SHP77 treated with DMSO at 0.1 percent for 48 hours (cell line): ENCODE measurements at places on chromosomes 4 and X.

DNA sequence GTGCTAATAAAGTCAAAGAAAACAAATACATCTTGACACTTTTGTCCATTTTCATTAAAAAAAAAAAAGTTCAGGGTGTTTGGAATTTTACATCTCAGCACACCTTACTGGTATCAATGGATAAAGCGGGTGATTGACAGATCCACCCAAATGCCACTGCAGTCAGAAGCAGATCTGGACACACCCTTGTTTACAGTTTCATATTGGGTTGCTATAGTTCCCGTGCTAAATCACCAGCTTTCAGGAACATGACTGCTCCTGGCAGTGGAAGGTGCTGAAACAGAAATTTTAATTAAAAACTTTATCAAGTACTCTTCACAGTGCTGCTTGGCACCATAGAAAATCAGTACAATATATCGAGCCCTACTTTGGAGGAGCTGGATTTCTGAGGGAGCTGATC, 116.3 kb downstream of the STOX2 start:
- DNase-seq: no peak

GRCh38 chr4:11483046-11483445, 54.4 kb upstream of the HS3ST1 start:
- no peak for DNase-seq

DNA sequence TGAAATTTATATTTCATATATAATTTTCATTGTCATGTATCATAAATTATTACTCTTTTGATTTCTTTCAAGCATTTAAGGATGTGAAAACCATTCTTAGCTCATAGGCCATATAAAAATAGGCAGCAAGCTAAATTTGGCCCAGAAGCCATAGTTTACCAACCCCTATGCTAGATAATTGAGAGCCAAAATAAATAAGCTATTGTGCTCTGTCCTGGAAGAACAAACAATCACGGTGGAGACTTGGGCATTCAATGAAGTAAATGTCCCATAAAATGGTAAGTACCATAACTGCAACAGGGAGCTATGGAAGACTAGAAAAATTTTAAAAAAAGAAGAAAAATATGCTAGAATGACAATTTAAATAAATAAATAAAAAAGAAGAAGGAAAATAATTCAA, 60.9 kb upstream of the PACRGL start:
- DNase-seq: peak; percentile 50

- no peak for DNase-seq
Measured at GRCh38 chr4:15238720-15239119, 189.1 kb upstream of the C1QTNF7 start.
